ENCODE measurements at places on chromosomes 2 and 18.

DNA sequence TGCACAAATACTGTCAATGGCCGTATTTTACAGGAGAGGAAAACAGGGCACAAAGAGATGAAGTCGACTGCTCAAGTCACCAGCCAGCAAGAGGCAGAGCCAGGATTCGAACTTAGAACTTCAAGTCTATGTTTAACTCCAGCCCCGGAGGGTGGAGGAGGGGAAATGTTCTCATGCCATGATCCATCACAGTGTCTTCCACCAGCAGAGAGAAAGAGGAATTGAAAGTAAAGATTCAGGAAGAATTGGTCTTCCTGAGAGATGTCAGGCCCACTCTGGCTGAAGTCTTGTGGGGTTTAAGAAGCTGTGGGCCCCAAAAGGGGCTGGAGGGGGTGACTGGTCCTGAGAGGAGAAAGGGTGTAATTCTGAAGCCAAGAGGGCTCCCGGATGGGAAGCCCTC lies 260.0 kb downstream of the TNS1 start:
- no peak for DNase-seq

GRCh38 chr2:113201496-113202304 lies 27.9 kb downstream of the PSD4 start:
- DNase-seq = no peak

DNA sequence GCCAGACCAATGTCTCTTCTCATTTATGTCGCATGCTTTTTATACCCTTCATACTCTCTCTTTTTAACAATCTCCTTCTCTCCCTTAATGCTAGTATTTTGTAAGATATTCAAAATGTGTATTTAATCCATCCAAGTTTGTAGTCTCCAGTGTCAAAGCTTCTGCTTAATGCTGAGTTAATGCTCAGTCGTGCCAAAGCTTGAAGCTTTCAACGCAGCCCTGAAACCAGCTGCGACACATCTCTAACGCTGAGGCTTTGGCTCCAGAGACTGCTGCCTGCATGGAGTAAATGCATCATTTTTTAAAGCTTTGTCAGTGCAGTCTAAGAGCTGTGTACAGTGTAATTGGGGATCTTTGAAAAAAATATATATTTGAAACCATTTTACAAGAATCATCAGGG lies 2108.8 kb upstream of the PIK3C3 start:
- DNase-seq = no peak

GRCh38 chr2:26974352-26974751 lies 3.9 kb downstream of the MAPRE3 start:
- no peak for DNase-seq

GRCh38 chr2:218224186-218224585 lies 7.2 kb downstream of the ARPC2 start:
- no peak for DNase-seq

DNA sequence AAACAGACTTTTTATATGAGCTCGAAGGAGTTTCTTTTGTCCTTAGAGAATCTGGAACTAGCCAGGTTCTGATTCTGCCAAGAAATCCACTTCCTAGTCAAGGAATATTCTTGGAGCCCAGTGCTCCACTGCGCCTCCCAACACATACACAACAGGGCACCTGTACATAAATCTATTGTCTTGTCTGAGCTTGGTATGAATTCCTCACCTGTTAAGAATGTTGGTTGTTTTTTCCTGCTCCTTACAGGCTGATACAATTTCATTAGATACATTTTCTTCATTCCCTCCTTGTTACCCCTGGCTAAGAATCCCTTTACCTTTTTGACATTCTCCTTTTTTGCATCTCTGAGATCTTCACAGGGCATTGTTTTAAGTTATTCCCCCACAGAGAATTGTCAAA lies 56.0 kb upstream of the FZD7 start:
- no peak for DNase-seq

All from CD4-positive, alpha-beta T cell treated with Interleukin-12 subunit alpha and Interleukin-12 subunit beta, for 1 hour (primary cell).